ENCODE measurements at places on chromosomes 12 and 14.

DNA sequence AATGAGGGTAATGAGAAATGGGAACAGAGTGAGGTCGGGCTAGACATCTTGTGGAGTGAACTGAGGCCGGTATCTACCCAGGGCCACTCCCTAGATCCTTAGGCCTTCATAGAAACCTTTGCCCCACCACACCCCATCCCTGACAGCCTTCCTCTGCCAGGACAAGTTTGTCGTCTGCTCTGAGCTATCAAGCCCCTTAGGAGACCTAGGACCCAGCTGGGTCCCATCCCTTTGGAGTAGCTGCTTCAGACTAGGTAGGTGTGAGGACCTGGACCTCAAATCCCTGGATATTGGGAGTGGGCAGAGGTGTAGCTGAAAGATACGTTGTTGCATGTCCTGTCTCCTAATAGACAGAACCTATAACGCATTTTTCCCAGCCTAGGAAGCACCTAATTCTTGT, at the start of gene TMEM253:
Gene TMEM253 (plus strand): TSS at position 136 of the 400 bp plus-strand sequence. CDS start 278 bp downstream, outside the sequence.
- no peak for DNase-seq

GRCh38 chr12:9786726-9787717, 26.3 kb upstream of the CD69 start:
- DNase-seq: no peak

DNA sequence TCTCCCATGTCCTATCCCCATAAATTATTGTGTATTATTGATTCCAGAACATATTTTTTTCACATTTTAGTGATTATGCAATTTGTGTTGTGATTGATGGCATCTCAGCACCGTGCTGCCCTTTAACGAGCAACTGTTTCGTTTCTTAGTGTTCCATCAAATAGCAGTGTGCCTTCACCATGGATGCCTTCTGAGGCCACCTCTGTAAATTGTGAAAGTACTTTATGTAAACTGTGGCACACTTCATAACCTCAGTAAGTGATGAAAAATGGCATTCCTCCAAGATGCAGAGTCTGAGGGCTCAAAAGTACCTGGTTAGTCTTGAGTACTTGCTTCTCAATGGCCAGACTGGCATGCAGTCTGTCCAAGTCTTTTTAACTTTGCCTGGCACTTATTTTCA, 8.2 kb downstream of the CHST11 start:
- DNase-seq: no peak

- no peak for DNase-seq
Observed at GRCh38 chr12:104471336-104471735, 14.6 kb downstream of the CHST11 start.

- DNase-seq: no peak
Observed at GRCh38 chr12:129075460-129076208, 222.4 kb downstream of the GLT1D1 start.

- no peak for DNase-seq
Observed at GRCh38 chr12:19643635-19644034, 204.3 kb downstream of the AEBP2 start.

GRCh38 chr14:81123811-81124210, 96.9 kb downstream of the GTF2A1 start:
- peak; percentile 86 for DNase-seq

DNA sequence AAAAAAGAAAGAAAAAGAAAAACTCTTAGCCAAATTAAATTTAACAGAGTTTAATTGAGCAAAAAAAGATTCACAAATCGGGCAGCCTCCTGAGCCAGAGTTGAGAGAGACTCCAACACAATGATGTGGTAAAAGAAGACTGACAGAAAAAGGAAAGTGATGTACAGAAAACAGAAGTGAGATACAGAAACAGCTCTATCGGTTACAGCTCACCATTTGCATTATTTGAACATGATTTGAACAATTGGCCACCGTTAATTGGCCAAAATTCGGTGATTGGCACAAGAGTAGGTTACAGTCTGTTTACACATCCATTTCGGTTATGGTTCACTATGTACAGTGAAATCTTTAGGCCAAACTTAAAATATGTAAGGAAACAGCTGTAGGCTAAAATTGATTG, 117.7 kb downstream of the SPTSSA start:
- DNase-seq: no peak

GRCh38 chr14:80223696-80224465, 12.6 kb upstream of the DIO2 start:
- DNase-seq: no peak

- peak; percentile 43 for DNase-seq
Observed at GRCh38 chr12:56565510-56566101, 44.0 kb downstream of the RBMS2 start.

DNA sequence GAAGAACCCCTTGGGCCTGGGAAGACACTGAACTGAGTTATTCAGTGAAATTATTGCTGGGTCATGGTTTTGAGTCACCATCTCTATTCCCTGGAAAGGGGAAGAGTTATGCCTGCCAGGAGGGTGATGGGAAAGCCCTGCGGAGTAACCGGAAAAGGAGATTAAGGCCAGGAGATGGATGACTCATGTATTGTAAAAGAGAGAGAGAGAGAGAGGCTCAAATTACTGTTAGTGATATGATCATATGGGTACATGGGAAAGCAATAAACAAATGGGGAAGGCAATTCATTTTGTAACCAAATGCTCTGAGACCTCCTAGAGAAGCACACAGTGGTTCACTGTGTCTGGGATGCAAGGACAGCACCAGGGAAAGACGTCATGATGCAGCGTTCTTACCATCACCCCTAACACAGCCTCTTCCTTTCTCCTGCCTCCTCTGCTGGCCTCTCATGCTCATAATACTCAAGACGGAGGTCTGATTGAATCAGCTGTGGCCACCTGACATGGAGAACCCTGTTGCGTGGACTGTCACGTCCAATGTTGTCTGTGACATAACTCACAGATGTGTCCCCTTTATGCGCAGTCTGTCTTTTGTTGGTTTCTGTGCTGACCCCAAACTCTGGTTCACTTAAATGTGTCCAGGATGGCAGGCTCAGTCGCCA, 243.7 kb downstream of the TMEM132D start:
- DNase-seq: no peak

DNA sequence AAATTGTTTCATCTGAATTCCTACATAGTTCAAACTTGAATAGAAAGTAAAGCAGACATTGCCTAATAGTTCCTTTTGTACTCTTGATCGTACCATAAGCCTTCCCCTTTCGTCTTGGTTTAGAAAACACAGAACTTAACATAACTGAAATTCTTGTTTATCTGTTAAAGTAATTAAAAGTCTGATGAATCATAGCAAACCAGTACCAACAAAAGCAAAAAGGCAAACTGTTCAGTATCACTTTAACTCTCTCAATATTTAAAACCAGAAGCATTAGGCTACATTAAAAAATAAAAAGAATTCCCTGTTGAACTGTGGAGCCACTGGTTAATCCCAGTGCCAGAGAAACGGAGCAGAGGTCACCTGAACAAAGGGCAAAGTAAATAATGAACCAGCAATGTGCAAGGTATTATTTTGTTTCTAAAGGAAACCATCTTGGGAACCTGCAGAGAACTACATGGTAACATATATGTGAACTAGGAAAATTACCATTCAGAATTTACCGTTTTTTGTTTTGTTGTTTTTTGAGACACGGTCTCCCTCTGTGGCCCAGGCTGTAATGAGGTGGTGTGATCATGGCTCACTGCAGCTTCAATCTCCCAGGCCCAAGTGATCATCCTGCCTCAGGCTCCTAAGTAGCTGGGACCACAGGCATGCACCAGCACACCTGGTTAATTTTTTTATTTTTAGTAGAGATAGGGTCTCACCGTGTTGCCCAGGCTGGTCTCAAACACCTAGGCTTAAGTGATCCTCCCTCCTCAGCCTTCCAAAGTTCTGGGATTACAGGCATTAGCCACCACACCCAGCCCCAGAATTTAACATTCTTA, 17.1 kb upstream of the HIGD1C start:
- DNase-seq: peak; percentile 68

GRCh38 chr12:106113042-106113441, 25.7 kb downstream of the NUAK1 start:
- DNase-seq: peak; percentile 86

GRCh38 chr12:630656-631632, 32.3 kb downstream of the NINJ2 start:
- DNase-seq: peak; percentile 84

- DNase-seq: no peak
Observed at GRCh38 chr12:86730233-86730632, 474.0 kb upstream of the MGAT4C start.

DNA sequence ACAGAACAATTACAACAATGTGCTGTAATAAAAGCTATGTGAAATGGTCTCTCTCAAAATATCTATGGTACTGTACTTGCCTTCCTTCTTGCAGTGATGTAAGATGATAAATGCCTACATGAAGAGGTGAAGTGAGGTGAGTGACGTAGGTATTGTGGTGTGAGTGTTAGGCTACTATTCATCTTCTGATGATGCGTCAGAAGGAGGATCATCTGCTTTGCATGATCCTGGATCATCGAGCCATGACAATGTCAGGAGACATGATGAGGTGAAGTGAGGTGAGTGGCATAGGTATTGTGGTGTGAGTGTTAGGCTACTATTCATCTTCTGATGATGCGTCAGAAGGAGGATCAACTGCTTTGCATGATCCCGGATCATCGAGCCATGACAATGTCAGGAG, 105.8 kb downstream of the KCNC2 start:
- DNase-seq: no peak

- no peak for DNase-seq
Observed at GRCh38 chr14:73466861-73467260, 8.5 kb upstream of the NUMB start.

DNA sequence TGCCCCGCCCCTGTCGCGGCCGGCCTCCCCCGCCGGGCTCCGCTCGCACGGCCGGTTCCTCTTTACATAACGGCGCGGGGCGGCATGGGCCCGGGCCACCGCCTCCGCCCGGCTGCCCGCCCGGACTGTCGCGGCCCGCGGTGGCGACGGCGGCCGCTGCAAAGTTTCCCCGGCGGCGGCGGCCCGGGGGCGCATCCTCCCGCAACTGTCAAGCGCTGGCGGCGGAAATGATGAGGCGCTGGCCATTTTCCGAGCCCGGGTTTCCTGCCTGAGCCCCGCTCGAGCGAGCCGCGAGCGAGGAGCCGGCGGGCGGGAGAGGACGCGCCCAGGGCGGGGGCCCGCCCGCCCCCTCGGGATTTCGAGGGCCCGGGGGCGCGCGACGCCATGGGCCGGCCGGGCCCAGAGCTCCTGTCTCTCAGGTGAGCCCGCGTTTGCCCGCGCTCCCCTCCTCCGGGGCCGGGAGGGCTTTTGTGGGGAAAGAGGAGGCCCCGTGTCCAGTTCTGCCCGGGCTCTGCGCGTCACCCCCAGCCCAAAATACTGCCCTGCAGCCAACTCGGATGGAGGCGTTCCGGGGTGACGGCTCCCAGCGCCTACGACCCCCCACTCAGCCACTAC, at the start of gene SH2B3:
Gene SH2B3 (plus strand): TSS at position 65 of the 615 bp plus-strand sequence. CDS start 12,223 bp downstream, outside the sequence.
- no peak for DNase-seq

DNA sequence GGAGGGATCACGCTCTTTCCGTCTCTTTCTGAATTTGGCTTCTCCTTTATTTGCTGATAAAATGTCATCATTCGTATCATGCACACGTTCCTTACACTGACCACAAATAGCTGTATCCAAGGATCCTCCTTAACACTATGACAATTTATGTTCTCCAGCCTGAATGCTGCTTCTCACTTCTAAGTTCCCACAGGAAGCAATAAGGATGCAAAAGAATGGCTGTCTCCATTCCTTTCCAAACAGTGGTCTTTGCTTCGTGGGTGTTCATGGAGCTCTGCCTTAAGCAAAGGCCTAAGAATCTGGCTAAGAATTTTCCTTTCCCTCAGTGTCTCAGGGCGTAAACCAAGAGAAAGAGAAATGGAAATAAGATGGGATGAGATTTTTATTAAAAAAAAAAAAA, 200.2 kb downstream of the ITPR2 start:
- DNase-seq: no peak
